ENCODE measurements at places on chromosomes 11 and 22. TPM values are rescaled to one million over a fixed set of nuclear protein-coding genes. Genes with fewer than 3 reads are reported as not detected.

GRCh38 chr11:9973921-9974320 is 310.0 kb downstream of the SWAP70 start:
- H3K27me3 ChIP-seq: no peaks in the 10 kb centered on the region
- peak overlapping the region; percentile 36 for H3K27ac ChIP-seq
- H3K4me3 ChIP-seq: no peak overlapping the region
- DNase-seq: no peak

DNA sequence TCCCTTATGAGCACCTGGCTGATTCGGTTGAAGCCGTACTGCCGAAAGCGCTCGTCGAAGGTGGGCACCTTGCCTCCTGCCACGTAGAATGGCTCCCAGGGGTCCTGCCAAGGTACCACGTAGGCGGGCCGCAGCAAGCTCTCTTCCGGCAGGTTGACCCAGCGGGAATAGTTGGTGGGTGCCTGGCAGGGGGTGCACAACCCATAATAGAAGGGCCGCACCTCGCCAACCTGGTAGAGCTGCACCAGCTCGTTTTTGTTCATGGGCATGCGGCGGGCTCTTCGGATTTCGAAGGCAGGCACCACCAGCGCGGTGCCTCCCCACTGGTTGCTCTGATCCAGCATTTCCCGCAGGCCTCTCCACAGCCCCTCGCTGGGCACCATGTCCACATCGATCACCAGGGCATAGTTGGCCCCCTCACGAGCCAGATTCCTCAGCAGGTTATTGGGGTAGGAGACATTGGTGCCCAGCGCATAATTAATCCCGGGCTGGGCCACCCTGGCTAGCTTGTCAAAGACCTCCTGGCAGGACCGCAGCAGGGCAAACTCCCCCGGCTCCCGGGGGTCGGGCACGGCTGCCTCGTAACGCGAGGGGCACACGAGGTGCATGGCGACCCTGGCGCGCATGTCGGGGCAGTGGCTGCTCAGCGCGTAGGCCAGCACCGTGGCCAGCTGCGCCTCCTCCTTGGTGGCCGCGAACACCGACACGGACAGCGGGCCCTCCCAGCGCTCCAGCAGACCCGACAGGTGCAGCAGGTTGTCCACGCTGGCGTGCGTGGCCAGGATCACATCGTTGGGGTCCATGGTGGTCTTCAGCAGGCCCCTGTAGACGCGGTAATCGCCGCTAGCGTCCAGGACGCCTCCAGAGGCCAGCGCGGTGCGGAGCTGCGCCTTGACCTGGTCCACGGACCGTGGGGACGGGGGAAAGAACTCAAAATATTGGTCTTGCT is 679 bp downstream of the B4GAT1 start:
- peaks cover 15% of the 10 kb centered on the region for H3K36me3 ChIP-seq
- no peak for DNase-seq
- no peaks in the 10 kb centered on the region for H3K27me3 ChIP-seq
- peak overlapping the region; percentile 95 for H3K4me3 ChIP-seq

- no peak overlapping the region for H3K27ac ChIP-seq
- H3K4me1 ChIP-seq: no peaks in the 10 kb centered on the region
- no peaks in the 10 kb centered on the region for H3K27me3 ChIP-seq
- no peak overlapping the region for H3K4me3 ChIP-seq
Observed at GRCh38 chr22:49413551-49413950, 414.1 kb downstream of the BRD1 start.

- no peak for DNase-seq
- no peak overlapping the region for H3K27ac ChIP-seq
- no peaks in the 10 kb centered on the region for H3K36me3 ChIP-seq
Observed at GRCh38 chr22:36206255-36206654, 4.6 kb upstream of the APOL4 start.

GRCh38 chr11:120172054-120172911 is 34.4 kb upstream of the TRIM29 start:
- no peak overlapping the region for H3K27ac ChIP-seq
- no peaks in the 10 kb centered on the region for H3K4me1 ChIP-seq
- peak; percentile 86 for DNase-seq
- no peaks in the 10 kb centered on the region for H3K36me3 ChIP-seq

MAJIN gene
- total RNA-seq: not detected

E2F8 gene
- 11.0 TPM for total RNA-seq

OR6Q1 gene
- not detected for total RNA-seq

ALDH3B2 gene
- not detected for total RNA-seq

OOSP2 gene
- total RNA-seq: not detected
